ENCODE measurements at places on chromosomes 7 and 10.

GRCh38 chr7:104700336-104700735, 313.7 kb upstream of the KMT2E start:
- no peak for DNase-seq

DNA sequence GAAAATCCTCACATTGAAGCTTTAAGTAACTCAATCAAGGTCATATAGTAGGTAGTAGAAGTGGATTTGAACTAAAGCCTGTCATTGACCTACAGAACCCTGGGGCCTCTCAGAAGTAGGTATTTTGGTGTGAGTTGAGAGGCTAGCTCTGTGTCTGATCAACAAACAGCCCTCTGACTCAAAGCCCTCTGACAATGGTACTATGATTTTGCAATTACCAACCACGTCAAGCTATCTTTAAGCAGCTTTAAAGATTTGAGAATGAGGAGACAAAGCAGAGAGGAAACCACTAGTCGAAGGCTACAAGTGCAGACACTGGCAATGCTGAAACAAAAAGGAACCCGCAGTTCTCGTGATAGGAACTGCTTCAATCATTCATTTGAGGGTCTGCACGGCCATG, 19.0 kb upstream of the PDE1C start:
- no peak for DNase-seq

GRCh38 chr10:117419921-117420320, 44.7 kb upstream of the PDZD8 start:
- no peak for DNase-seq

DNA sequence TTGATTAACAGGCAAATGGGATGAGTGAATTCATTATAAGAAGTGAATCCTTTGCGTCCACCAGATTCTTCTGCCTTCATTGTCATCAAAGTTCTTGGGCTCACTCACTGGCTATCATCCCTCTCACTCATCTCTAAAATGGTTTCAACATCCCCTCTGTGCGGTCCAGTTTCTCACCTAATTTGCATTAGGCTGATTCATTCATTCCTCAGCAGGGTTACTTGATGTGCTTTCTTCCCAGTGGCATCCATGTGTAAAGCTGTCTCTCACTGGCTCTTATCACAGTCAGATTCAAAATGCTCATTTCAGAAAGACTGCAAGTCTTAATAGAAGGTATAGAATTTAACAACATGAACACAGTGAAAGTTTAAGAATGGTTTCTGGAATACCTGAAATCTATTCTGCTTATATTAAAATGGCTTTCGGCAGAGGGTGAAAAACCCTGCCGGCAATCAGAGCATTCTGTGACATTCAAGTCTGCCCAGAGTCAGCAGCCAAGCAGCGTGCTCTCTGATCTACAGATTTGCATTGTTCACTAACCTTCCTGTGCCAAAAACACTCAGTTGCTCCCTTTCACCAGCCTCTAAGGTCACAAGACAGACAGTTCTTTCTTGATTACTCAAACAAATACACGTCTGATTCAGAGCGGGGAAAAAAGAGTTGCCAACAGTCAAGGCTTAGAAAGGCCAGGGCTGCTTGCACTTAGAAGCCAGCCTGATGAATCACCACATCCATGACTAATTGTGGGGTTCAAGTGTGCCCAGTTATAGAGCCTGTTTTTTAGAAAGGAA, 106.7 kb downstream of the TES start:
- no peak for DNase-seq

DNA sequence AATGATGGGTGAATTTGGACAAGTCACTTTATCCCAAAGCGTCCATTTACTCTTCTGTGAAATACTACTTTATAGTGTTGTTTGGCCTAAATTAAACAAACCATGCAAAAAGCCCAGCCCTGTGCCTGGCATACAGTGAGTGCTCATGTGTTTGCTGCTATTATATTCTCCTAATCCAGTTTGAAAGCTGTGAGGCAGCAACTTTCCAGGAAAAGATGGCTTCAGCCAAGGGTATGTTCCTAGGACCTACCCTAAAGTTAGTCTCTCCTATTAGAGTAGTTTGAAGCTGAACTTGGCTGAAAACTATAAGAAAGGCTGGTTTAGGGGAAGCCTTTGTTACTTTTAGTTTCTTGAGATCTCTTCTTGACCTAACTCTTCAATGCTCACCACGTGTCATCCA, 19.9 kb downstream of the ACSL5 start:
- DNase-seq = no peak

DNA sequence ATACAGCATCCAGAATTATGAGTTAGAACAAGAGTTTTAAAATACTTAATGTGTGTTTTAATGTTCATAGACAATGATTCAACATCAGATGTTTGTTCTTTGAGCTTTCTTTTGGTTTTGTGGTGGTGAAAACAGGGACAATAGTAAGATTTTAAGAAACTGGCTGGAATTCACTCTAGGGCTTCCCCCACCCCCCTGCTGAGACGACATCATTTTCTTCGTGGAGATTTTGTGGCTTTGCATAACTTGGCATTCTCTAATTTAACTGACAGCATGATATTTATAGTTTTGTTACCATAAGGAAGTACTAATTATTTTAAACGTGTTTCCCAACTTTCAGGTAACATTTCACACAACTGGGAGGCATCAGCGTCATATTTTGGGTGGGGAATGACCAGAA, 184.1 kb downstream of the BICC1 start:
- no peak for DNase-seq

DNA sequence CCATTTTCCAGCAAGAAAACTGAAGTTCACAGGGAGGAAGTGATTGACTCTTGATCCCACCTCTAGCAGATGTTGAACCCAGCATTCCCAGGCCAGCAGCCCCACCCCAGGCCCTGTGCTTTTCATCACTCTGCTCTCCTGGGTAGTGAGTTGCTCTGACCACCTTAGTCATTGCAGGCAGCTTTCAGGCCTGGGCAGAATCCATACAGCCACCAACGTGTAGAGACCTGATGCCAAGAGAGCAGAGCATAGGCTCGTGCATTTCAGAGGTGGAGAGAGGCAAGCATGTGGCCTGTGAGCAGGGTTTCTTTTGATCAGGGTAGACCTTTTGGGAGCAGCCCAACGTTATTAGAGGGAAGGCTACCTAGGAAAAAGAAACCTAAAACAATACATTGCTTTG, 334.6 kb downstream of the PTEN start:
- no peak for DNase-seq

GRCh38 chr10:124271676-124272075, 147.0 kb downstream of the OAT start:
- DNase-seq = no peak

GRCh38 chr10:50387732-50388073, 136.4 kb upstream of the ASAH2 start:
- DNase-seq = no peak

GRCh38 chr7:112505495-112505894, 24.7 kb downstream of the LSMEM1 start:
- no peak for DNase-seq

GRCh38 chr10:117217196-117217761, 20.0 kb downstream of the KCNK18 start:
- no peak for DNase-seq

DNA sequence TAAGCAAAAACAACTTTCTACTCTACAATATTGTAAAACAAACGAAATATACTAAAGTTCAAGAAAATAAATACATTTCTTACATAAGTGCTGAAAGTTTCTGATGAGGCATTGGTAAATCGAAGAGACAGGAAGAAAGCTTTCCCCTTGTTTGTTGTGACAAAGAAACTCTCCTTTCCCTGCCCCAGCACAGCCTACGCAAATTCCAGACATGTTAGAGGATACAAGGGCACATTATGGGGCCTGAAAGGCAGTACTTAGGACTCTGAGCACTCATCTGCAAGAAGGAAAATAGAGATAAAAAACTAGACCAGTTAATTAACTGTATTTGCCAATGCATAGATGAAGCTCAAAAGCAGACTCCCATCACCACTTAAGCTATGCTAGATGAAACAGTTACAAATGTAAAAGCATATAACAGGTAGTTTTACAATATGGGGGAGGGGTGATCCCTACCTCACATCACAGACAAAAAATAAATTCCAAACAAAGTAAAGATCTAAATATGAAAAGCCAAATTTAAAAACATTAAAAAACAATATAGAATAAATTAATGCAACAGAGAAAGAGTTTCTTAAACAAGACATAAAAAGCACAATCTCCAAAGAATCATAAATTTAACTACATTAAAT, 21.8 kb downstream of the ARHGAP19 start:
- no peak for DNase-seq

- DNase-seq = no peak
These were observed 338.5 kb downstream of the ADARB2 start for GRCh38 chr10:1398626-1399410.

DNA sequence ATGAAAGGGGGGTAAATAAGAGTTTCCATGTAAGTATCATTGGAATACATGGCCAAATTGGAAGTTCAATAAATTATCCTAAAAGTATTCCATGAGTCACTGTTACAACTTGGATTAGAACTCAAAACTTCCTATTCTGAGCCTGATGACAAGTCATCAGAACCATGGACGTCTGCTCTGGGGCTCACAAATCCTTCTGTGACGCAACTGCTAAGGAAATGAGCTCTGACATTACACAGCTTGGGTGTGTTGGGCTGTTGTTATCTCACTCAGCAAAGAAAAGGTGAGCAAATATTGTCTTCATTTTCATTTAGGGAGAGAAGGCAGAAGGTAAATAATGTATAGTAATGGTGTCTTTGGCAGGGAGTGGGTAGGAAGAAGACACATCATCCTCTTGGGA, 214.8 kb upstream of the ADO start:
- DNase-seq = no peak

DNA sequence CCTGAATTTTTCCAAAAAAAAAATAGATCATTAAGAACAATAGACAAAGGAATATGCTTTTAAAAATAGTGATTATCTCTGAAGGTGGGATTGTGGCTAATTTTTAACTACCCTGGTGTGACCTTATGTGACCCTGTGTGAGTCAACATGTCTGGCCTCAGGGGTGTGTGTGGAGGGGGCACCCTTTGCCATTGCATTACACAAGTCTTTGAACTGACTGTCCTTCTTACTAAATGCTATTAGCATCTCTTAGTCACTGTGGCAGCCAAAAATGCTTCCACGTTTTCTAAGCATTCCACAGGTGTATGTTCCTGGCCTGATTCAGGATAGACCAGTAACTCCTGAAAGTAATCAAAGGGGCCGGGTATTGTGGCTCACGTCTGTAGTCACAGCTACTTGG, 175.4 kb downstream of the MGMT start:
- DNase-seq = no peak

DNA sequence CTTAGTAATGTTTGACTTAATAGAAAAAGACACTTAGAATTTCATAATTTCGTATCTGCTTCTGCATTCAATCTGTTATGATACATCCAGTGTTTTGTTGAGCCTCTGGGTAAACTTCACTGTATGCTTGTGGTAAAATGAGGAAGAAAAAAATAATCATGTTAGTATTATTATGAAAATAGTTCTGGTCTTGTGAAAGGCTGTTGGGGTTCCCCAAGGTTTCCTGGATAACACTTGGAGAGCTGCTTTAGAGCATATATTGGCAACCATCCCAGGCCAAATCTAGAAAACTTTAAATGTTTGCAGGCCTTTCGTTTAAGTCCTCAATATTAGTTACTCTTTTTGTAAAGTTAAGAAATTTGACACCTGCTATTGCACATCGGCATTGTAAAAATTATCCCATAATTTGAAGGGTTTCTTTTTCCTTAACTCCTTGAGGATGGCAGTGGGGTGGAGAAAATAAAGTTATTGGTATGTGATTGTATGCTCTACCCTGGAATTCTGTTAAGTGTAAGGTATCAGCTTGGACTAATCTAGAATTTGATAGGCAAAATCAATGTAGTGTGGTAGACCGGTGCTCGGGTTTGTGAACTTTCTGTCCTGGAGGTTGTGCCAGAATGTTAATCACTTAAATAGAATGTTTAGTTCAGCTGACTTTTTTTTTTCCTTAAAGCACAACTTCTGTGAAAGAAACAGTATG, 54.5 kb downstream of the WAC start:
- no peak for DNase-seq

Measured in NCI-H2171 (cell line).